ENCODE measurements at places on chromosomes 3 and 15.

DNA sequence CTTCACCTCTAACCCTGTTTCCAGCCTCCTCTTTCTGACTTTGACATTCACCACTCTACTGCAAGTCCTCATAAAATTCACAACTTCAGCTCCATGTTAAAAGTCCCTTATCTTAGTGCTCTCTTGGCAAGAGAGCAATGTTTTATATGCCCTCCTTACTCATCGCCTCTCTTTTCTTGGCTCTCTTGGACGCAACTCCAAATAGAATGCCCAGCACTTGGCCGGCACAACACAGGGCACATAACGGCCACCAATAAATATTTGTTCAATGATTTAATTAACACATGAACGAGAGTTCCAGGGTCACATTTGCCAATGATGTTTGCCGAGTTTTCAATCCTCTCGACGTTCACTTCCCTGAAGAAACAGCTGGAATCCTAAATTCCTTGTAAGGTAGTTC is 401.4 kb downstream of the ROBO1 start:
- no peak for DNase-seq

DNA sequence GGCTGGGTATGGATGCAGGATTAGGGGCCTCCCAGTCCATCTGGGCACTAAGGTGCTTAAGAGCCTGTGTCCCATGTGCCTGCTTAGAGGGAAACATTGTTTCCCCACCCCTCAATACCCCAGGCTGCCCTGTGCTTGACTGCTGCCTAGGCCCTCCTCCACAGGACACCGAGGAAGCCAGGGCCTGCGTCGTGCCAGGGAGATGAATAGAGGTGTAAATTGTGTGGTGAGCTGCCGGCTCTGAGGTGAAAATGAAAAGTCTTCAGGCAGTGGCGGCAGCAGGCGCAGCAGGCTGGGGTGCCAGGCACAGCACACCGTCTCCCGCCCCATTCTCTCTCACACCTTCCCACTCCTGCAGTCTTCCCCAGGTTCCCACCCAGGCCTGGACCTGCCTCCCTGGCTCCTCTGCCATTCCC is 13.9 kb upstream of the GRM2 start:
- no peak for DNase-seq

- no peak for DNase-seq
Measured at GRCh38 chr15:39797407-39797806, 14.8 kb upstream of the FSIP1 start.

GRCh38 chr3:77338195-77338594 is 298.3 kb downstream of the ROBO2 start:
- no peak for DNase-seq

DNA sequence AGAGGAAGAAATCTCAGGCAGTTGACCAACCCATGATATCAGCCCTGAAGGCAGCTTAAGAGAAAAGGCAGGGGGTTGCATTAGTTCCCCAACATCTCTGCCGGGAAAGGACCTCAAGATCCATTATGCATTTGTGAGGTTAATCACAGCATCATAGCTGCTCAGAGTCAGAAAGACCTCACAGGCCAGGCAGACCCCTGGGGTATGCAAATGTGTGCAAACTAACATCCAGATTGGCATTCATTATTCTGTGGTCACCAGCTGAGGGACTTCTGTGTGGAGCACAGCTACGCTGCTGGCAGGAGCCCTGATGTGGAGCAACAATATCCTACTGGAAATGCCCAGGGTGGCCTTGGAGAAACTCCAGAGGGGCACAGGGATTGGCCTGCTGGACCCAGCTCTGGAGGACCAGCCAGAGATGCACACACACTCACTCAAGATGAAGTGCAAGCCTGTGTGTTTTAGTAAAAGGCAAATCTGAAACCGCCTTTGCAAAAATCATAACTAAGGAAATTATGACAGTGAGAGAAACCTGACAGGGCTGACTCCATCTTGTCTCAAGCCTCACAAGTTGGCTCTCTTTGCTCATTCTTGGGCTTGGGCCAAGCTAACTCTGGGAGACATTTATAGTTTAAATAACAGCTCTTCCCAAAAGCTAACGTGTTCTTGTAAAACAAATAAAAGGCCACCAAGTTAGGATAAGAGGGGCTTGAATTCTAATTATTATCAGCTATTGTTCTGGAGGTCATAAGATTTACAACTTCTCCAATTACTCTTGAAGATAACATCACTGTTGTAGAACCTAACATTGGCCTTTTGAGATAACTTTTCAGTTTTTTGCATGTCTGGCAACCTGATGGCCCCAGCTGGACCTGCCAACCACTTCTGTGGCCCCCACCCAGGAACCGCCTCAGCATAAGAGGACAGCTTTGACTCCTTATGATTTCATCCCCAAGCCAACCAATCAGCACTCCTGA is 257.1 kb downstream of the UACA start:
- no peak for DNase-seq

DNA sequence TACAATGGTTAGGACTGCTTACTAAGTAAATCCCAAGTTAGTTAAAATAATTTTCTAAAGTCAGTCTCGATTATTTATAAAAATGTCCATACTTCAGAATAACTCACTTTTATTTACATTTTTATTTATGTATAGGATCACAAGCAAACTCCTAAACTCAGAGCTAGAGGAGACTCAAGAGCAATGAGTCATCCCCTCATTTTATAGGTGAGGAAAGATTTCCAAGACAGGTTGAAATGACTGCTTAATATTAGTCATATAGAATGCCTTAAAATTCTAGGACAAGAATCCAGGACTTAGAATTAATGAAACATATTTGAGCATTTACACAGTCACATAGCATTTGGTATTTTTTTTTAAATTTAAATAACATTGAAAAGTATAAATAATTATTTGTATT is 983.8 kb downstream of the SI start:
- DNase-seq = no peak

- DNase-seq = no peak
Measured at GRCh38 chr15:55241891-55242290, 45.1 kb upstream of the RSL24D1 start.

DNA sequence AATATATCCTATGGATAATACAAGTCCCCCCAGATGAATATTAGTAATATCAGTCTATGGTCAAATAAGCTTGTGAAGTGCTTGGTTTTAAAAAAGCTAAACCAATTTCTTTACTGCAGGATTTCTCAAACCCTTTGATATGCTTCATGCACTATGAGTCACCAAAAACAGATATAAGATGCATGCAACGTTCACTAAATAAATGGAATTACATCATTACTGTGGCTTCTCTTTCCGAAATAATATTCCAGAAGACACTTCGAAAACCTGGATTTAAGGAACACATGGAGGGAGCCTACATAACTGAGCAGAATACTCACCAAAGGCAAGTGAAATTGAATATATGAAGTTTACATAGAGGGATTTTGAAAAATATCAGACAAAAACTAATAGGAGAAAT is 126.3 kb upstream of the ABI3BP start:
- no peak for DNase-seq
